Activated T-helper 1 cell treated with anti-CD3 and anti-CD28 coated beads, Interleukin-2, amount 50 U/mL, for 16 hours (primary cell): ENCODE measurements at places on chromosomes 12 and 14.

- no peak for DNase-seq
Observed at GRCh38 chr12:115840159-115840558, 437.3 kb downstream of the MED13L start.

DNA sequence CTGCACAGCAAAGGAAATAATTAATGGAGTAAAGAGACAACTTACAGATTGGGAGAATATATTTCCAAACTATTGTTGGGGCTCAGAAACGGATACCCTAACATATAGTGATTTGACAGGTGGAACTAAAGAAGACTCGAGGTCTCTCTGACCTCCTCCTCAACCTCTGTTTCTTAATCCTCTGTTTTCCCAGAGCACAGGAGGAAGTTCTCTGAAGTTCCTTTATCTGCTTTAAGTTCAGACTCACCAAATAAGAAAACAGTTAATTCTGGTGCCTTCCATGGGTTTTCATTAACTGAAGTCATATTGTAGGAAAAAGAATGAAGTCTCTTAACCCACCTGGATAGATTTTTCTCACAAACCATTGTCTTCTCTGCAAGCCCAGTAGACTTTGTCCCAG is 29.2 kb downstream of the CLEC2D start:
- DNase-seq = no peak

GRCh38 chr14:77014004-77014604 is 14.4 kb downstream of the IRF2BPL start:
- DNase-seq = no peak

DNA sequence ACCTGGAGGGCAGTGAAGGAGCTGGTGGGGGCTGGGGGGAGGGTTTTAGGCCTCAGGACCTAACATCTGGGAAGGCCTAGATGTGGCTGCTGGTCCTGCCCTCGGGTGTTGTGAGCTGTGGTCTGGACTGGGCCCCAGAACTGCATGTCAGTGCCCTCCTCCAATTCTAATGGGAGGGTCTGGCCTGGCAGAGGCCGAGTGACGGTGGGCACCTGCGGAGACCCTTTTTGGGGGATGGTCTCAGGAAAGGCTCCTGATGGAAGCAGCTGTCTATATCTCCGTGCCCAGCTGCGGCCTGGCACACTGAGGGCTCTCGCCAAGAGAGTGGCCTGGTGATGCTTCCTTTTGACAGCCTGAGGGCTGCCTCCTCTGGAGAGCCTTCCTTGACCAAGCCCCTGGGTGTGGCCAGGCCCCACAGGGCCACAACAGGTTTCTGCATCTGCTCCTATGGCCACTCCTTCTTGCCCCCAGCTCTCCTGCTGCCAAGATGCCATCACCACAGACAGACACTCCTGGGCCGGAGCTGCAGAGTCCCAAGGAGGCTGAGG is 5.3 kb downstream of the EXOC3L4 start:
- no peak for DNase-seq

- DNase-seq = no peak
Observed at GRCh38 chr14:102817942-102818940, 41.0 kb downstream of the TRAF3 start.

- DNase-seq = no peak
Observed at GRCh38 chr14:37122919-37123639, 49.3 kb downstream of the SLC25A21 start.

GRCh38 chr12:106227641-106228319 is 20.0 kb downstream of the CKAP4 start:
- DNase-seq = peak; percentile 17

- no peak for DNase-seq
Observed at GRCh38 chr12:91177381-91177780, 5.2 kb downstream of the DCN start.

DNA sequence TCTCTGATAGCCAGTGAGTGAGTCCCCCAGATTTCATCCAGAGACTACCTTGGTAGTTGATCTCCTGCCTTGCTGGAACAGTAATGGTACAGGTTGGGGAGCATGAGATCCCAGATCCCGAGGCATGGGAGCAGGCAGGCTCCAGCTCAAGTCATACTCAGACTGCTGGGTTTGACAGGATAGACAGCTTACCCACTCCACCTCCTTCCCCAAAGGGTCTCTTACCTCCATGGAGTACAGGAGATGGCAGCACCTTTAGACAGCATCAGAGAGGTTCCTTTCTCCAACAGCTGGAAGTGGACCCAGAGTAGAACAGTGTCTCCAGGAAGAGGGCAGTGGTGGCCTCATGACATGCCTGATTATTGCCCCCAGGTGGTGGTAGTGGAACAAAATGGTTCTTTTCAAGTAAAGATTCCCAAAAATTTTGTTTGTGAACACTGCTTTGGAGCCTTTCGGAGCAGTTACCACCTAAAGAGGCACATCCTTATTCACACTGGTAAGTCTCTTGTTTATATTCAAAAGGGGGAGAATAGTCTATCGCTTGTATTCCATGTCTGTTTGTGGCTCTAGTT is 4.9 kb upstream of the CSAD start:
- no peak for DNase-seq

GRCh38 chr14:103140316-103141109 is 17.3 kb downstream of the TNFAIP2 start:
- DNase-seq = no peak

GRCh38 chr12:109359131-109359690 is 11.5 kb downstream of the MYO1H start:
- DNase-seq = no peak

- no peak for DNase-seq
Observed at GRCh38 chr14:99706107-99706900, 22.2 kb downstream of the CYP46A1 start.

- DNase-seq = peak; percentile 58
Observed at GRCh38 chr12:52036587-52037171, 14.6 kb upstream of the NR4A1 start.

DNA sequence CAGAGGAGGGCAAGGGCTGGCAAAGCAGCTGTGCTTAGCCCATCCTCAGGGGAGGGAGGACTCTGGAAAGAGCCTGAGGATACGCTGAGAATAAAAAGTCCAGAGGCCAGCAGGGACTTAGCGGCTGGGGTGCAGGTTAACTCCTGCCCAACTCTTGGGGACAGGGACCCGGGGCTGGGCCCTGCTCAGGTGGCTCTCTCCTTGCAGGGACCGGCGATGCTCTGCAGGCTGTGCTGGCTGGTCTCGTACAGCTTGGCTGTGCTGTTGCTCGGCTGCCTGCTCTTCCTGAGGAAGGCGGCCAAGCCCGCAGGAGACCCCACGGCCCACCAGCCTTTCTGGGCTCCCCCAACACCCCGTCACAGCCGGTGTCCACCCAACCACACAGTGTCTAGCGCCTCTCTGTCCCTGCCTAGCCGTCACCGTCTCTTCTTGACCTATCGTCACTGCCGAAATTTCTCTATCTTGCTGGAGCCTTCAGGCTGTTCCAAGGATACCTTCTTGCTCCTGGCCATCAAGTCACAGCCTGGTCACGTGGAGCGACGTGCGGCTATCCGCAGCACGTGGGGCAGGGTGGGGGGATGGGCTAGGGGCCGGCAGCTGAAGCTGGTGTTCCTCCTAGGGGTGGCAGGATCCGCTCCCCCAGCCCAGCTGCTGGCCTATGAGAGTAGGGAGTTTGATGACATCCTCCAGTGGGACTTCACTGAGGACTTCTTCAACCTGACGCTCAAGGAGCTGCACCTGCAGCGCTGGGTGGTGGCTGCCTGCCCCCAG is 2.8 kb downstream of the B3GNT4 start:
- no peak for DNase-seq

DNA sequence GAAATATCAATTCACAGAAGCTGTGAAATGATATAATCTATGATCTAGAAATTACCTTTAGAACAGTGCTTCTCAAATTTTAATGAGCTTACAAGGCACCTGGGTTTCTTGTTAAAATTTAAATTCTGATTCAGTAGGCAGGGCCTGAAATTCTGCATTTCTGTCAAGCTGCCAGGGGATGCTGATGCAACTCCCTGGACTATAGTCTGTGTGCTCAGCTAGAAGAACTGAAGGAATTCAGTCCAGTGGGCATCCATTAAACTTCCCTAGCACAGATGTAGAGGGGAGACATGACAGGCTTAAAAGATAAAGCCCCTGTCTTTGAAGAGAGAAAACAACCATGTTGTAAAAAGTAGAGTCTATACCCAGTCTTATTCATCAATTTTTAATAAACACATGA is 441.8 kb downstream of the TMTC2 start:
- DNase-seq = no peak

- DNase-seq = no peak
Observed at GRCh38 chr12:96414637-96415036, 14.4 kb upstream of the CDK17 start.
